CD4-positive, alpha-beta T cell treated with Interleukin-17A for 4 hours (primary cell): ENCODE measurements at places on chromosomes 3 and 15.

- DNase-seq = no peak
Measured at GRCh38 chr3:98333989-98334606, 19.6 kb upstream of the OR5K4 start.

- DNase-seq = peak; percentile 74
Measured at GRCh38 chr3:60053526-60054265, 1003.9 kb upstream of the CFAP20DC start.

DNA sequence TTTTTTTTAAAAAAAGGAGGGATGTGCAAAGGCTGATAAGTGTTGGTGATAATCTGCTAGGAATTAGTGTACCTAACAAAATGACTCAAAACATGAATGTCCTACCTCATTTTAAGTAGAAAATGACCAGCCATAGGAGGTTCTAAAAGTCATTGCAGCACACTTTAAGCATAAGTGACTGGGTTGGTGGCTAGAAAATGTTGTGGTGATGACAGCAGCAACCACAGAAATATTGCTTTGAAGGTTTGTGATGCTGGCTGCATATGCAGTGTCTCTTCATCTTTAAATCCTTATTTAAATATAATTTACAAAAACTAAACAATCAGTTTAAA is 55.2 kb downstream of the CMSS1 start:
- DNase-seq = no peak

GRCh38 chr3:172814738-172815137 is 64.2 kb downstream of the ECT2 start:
- no peak for DNase-seq

DNA sequence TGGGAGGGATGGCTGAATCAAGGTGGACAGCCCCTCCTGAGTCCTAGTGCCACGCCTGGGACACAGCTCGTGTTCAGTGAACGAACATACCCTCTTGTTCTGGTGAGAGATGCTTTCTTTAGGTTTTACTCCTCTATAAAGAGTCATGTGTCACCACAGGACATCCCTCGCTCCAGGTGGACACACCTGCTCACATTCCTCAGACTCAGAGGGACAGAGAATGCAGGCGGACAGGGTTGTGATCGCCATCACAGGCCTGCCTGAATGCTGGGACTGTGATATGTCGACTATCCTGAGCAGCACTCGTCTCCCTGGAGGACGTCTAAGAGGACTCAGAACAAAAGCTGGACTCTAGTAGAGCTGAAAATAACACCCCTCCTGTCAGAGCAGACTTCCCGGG is 96.4 kb upstream of the SNRPA1 start:
- DNase-seq = no peak

DNA sequence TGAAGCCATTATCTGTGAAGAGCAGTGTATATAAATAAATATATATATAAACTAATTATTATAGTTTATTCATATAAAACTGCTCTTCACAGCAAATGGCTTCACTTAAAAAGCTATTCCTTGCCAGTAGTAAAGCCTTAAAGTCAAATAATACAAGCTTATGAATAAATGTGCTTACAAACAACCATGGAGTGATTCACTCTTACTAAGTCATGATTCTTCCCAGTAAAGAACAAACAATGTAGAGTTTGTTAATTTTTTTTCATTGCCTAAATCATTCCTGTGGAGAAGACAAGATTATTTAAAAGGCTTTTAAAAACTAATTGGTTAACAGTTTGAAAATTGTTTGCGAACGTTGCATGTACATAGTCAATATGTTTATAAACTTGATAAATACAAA is 140.7 kb downstream of the PLCH1 start:
- no peak for DNase-seq

- DNase-seq = no peak
Measured at GRCh38 chr3:136753326-136753939, 1.3 kb upstream of the STAG1 start.

DNA sequence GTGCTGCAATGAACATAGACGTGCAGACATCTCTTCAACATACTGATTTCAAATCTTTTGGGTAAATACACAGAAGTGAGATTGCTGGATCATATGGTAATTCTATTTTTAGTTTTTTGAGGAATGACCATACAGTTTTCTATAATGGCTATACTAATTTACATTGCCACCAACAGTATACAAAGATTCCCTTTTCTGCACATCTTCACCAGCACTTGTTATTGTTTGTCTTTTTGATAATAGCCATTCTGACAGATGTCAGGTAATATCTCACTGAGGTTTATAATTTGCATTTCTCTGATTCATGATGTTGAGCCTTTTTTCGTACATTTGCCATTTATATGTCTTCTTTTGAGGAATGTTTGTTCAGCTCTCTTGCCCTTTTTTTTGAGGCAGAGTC is 30.5 kb downstream of the TOPAZ1 start:
- DNase-seq = no peak

DNA sequence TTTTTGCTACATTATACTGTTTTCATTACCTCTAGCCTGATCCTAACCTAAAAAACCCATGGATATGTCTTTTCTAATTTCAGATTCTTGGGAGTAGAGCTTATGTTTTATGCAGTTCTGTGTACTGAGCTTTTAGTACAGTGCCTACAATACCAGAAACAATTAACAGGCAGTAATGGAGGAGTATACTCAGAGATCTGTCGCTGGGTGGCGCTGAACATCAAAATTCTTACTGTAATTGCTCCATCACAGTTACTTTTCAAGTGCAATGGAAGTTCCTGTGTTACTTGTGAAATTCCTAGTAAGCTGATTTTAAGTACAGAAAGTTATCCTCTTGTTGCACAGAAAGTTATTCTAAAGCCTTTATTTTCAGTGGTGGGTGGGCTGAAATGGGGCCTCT is 66.9 kb downstream of the RNF13 start:
- peak; percentile 28 for DNase-seq

DNA sequence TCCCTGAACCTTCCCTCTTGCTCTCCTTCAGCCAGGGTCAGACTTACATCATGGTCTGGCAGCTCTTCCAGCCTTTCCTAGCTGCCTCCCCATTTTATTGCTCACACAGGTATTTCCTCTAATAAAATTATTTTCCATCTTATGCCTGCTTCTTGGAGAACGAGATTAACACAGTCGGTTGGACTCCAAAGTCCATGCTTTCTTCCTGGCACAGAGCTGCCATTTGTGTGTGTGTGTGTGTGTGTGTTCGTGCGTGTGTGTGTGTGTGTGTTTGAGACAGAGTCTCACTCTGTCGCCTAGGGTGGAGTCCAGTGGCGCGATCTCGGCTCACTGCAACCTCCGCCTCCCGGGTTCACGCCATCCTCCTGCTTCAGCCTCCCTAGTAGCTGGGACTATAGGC is 15.5 kb downstream of the FSD2 start:
- no peak for DNase-seq

DNA sequence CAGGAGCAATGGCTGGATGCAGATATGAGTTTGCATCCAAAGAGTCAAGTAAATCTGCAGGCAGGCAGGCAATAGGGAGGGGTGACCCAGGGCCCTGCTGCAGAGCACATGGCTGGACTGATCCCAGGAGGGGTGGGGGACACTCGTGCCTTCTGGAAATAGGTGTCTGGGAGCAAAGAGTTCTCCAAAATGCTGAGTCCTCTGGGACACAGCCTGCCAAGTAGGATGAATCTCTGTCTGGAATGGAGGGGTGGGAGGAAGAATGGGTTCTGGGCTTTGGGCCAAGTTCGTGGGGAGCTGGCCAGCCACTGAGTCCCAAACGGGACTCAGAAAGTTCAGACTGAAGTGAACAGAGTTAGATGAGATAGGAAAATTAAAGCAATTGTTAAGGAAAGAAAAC is 214.5 kb downstream of the MTHFS start:
- DNase-seq = no peak

DNA sequence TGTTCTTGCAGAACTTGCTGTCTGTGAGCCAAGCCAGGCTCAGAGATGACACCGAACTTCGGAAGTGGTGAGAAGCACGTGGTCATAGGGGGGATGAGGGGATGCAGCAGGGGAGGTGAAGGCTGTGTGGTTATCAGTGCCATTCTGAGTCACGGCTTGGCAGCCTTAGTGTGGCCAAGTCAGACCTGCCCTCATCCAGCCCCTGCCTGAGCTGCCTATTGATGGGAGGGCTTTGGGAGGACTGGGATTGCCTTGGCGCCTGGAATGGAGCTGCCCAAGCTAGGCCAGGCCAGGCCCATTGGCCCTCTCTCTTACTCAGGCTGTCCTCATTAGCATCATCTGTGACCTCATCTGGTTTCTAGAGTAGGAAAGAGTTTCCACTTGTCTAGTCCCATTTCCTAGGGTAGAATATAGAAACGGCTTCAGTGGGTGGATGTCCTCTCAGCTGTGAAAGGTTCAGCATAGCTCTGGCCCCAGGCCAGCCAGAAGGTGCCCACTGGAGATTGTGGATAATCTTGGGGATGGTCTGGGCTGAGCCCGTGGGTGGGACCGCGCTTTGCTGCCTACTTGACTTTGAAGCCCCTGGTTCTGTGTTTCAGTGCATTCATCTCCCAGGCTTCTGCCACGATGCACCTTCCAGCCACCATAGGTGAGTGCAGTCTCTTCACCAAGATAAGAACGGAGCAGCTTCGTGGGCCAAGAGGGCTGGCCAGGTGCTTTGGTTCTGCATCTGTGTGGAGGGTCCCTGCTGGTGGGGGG is 7.2 kb downstream of the FAH start:
- DNase-seq = no peak

DNA sequence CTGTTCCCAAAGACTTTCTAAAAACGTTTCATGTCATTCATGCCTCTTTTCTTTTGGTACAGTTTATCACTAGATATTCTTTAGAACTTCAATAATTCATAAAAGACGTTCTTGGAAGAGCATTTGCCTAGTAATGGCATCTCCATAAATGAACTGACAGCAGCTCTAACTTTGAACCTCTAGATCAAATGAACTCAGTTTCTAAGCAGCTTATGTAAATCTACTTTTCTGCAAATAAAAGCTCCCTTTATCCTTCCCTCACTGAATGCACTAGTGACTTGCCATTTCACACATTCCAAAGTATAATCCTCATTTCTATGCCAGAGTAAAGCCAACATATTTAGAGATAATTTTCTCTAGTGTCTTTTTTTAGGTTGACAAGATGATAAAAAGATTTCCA is 85.2 kb downstream of the ZMAT3 start:
- no peak for DNase-seq
